Choroid plexus epithelial cell (primary cell): ENCODE measurements at places on chromosomes 5 and 9.

- no peak for DNase-seq
Observed at GRCh38 chr5:115584501-115584900, 17.8 kb downstream of the TICAM2 start.

DNA sequence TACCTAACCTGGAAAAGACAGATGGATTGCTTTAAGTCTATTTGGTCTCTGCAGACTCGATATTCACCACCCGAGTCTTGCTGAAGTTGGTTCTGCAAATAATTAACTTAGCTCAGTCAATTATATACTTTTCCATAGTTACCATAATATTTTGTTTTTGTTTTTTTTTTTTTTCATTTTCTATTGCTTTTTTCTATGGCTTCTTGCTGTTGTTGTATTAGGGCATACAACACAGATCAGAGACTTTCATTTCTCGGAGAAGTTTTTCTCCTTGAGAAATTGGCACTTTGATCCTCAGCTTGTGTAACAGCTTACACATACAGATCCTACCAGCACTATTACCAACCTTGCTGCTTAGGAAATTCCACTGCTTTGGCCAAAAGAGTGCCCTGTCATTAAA is 88.0 kb downstream of the GPR21 start:
- no peak for DNase-seq

DNA sequence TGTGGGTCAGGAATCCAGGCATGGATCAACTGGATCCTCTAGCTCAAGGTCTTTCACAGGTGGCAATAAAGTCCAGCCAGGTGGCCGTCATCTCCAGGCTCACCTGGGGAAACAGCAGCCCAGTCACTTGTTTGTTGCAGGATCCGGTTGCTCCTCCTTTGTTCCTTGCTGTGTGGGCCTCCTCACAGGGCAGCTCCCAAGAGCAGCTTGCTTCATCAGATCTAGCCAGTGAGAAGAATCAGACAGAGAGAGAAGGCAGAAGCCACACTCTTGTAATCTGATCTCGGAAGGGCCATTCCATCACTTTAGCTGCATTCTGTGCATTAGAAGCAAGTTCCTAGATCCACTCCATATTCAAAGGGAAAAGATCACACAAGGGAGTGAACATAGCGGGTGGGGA is 3.2 kb upstream of the HSD17B3 start:
- DNase-seq = peak; percentile 47

DNA sequence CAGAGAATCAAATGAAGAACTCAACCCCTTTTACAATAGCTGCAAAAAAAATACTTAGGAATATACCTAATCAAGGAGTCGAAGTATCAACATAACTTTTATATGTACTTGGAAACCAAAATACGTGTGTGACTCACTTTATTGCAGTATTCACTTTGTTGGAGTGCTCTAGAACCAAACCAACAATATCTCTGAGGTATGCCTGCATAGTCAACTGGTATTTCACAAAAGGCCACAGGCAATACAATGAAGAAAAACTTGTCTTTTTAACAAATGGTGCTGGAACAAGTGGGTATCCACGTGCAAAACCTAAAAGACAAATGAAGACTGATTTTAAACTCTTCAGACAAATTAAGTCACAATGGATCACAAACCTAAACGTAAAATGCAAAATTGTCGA is 385.7 kb downstream of the TLE1 start:
- DNase-seq = no peak

DNA sequence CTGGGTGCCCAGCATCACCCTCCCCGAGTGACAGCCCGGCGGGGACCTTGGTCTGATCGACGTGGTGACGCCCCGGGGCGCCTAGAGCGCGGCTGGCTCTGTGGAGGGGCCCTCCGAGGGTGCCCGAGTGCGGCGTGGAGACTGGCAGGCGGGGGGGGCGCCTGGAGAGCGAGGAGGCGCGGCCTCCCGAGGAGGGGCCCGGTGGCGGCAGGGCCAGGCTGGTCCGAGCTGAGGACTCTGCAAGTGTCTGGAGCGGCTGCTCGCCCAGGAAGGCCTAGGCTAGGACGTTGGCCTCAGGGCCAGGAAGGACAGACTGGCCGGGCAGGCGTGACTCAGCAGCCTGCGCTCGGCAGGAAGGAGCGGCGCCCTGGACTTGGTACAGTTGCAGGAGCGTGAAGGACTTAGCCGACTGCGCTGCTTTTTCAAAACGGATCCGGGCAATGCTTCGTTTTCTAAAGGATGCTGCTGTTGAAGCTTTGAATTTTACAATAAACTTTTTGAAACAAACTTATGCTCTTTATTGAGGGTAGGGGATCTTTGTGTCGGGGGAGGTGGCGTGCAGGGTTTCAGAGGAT is 1.3 kb downstream of the GADD45G start:
- DNase-seq = peak; percentile 74

DNA sequence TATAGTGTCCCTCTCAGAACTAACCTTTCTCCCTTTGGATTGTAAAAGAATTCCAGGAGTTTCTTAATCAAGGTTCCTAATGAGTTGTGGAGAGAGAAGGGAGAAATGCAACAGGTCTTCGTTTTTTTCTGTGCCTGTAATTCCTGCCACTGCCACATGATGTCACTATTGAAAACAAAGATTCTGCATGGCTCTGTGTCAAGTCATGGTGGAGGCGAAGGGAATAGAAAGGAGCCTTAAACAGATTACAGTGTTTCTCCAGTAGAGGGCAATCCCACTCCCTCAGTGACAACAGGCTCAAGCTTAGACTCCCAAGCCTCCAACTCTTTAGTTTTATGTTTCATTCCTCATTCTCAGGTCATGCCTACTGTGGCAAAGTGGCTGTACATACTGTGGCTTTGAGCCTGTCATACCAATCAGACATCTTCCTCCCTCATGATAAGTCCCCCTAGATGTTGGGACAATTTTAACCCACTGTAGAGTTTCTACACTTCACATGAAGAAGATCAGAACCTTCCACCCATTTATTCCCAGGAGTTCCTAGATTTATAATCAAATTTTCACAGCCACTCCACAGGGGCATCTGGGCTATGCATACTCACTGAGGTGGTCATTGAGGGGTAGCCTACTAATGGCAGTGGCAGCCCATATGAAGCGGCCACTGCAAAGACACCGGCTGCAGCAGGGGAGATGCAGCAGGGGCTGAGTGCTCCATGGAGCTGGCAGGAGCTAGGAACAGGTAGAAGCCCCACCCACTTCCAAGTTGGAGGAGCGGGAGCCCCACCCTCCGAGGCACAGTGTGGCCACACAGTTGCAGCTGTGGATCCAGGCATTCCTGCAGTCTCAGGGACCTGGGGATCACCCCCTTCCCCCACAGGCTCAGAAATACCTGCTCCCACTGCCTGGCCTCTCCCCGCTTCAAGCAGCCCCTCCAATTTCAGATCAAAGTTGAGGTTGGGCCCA is 97.4 kb upstream of the TRIM32 start:
- DNase-seq = peak; percentile 91

GRCh38 chr5:143738417-143739401 is 73.3 kb upstream of the HMHB1 start:
- no peak for DNase-seq

GRCh38 chr5:28750251-28750650 is 1711.9 kb upstream of the CDH9 start:
- DNase-seq = peak; percentile 63

- peak; percentile 88 for DNase-seq
Observed at GRCh38 chr9:2727966-2728613, 10.8 kb downstream of the KCNV2 start.

DNA sequence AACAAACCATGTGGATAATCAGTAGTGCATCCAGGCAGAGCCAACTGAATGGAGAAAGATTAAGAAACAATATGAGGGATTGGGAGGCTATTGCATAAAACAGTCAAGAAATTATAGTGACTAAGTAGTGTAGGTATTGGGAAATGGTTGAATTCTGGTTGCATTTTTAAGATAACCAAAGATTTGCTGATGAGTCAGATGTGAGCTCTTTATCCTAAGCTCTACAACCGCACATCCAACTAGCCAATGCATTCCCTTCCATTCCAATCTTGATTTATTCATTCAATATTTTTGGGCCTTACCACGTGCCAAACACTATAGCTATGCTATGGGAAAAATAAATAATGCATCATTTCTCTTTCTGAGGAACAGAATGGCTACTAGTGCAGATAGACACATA is 524.5 kb upstream of the RGMB start:
- DNase-seq = peak; percentile 91

GRCh38 chr9:111114486-111114885 is 76.2 kb upstream of the LPAR1 start:
- no peak for DNase-seq

GRCh38 chr9:28951945-28952344 is 1378.7 kb upstream of the C9orf72 start:
- DNase-seq = peak; percentile 38

- no peak for DNase-seq
Observed at GRCh38 chr5:79730564-79730963, 40.9 kb downstream of the CMYA5 start.

DNA sequence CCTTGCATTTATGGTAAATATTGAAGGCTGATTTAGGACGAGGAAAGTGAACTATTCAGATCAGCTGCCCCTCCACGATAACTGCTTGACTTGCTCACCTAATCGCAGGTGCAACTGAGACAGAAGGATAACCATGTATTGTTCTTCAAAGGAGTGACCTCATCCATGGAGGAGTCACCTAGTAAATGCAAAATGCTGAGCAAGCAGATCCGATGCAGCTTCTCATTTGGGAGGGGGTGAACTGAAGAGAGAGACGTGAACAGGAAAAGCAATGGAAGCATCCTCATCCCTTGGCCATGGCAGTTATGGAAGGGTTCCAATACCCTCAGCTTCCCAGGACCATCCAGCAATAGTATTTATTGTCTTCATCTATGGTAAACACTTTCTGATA is 47.5 kb downstream of the RASGRF2 start:
- DNase-seq = no peak

DNA sequence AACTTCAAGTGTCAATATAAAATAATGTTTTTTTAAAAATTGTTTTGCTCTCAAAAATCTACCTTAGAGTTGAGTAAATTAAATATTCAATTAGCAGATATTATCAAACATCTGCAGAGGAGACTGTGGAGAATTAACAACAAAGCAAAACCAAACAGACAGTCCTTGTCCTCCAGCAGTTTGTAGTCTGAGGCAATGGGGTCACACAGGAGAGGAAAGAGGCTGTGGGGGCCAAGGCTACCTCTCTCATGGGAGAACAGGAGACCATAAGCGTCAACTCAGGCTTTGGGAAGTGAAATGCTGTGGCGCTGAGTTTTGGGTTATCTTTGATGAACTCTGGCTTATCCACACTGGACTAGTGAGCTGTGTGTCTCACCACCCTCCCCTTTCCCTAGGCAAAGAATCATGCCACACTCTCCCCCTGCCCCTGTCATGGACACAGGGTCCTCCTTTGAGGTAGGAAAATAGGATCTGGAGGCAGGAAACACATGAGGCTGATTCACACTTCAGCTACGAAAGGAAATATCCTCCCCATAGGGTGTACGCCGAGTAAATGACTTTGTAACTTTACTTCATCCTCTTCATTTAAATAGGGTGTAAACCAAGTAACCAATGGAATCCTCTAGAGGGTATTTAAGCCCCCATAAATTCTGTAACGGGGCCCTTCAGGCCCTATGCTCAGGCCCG is 152.7 kb downstream of the FSTL4 start:
- no peak for DNase-seq

DNA sequence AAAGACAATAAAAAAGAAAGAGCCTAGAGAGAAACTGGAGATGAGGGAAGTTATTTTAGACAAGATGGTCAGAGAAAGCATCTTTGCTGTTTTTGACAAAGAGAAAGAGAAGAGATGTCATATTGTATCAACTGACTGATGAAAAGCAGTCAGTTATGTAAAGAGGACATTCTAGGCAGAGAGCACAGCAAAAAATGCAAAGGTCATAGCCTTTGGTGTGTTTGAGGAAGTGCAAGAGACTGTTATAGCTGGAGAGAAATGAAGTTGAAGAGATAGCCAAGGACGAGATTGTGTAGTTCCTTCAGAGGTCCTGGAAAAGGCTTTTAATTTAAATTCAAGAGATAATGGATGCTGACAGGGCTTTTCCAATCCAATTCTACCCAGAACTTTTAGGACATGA is 342.4 kb downstream of the RASEF start:
- no peak for DNase-seq
